ENCODE measurements at places on chromosomes 4 and X.
A peak's percentile ranks its signal among the peaks of the same experiment; 100 is the strongest.

GRCh38 chr4:145820407-145820806, 118.2 kb downstream of the ZNF827 start:
- DNase-seq, result no peak

- DNase-seq, result no peak
Observed at GRCh38 chrX:29518100-29518499, 697.3 kb upstream of the MAGEB2 start.

DNA sequence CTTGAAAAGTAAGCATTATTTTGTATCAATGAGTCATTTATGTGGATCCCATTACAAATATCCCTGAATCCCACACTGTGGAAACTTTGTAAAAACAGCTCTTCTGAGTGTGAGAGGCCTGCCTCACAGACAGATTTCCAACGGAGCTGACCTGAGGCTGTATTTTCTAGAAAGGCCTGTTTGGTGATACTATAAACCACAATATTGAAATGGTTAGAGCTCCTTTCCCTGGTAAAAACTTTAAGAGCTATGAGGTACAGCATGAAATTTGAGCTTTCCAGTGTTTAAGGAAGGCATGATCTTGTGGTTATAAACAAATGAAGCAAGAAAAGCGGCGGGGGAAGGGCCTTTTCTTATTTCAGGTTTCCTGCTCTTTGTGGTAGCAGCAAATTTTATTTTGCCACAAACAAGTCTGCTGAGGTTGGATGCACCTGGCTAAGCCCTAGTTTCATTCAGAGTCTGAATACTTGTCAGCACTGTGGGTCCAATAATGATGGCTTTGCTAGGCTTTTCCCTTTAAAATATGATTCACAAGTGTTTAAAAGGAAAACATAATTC, 86.8 kb upstream of the ETNPPL start:
- no peak for DNase-seq

DNA sequence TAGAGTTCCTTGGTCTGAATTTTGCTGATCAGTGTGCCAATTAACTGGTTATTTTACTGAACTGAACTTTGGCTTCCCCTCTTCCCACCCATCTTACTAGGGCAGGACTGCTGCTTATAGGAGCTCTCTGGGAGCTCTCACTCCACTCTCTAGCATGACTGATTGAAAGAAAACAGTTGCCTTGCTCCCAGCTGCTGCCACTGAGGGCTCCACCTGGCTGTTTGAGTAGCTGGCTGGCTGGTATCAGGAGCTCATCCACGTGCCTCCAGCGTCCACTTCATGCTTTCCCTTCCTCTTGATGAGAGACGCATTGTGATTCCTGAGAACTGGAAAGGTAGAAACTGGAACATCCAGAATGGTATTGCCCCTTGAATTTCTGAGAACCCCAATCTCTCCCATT, 73.0 kb upstream of the KLHL13 start:
- no peak for DNase-seq

GRCh38 chr4:177080388-177080787, 229.3 kb upstream of the NEIL3 start:
- no peak for DNase-seq

- no peak for DNase-seq
Observed at GRCh38 chrX:131302701-131303100, 13.6 kb upstream of the IGSF1 start.

DNA sequence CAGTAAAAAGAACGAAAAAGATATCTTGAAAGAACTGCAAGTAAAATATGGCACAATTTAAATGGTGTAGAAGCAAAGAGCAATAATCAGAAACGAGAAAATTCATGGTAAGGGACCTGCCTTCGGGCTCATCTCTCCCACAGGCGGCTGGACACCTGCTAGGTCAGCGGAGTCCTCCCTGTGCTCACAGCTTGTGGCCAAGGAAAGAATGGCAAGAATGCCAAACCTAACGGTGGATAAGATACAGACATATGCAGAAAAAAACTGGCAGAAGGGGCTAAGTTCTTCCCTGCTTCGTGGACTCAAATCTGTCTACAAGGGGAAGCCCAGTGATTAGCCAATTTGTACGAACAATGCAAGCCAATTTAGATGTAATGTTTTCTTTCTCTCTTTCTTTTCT, 152.1 kb upstream of the VCX start:
- no peak for DNase-seq

GRCh38 chr4:166165829-166166420, 292.9 kb downstream of the TLL1 start:
- DNase-seq, result no peak

DNA sequence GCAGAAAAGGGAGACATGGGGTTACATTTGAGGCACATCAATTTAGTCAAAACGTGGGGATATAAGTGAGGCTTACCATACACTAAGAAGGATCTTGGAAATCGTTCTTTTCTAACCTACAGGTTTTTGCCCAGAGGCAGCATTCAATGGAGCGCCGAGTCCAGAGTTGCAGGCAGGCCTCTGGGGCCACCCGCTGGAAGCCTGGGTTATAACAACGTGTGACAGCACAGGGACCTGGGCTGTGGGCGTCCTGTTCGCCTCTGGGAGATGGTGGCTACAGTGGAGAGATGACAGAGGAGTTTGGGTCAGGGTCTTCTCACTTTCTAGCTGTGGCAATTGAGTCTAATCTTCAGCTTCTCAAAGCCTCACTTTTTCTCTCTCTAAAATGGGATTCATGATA, 53.9 kb downstream of the ENPP6 start:
- no peak for DNase-seq

DNA sequence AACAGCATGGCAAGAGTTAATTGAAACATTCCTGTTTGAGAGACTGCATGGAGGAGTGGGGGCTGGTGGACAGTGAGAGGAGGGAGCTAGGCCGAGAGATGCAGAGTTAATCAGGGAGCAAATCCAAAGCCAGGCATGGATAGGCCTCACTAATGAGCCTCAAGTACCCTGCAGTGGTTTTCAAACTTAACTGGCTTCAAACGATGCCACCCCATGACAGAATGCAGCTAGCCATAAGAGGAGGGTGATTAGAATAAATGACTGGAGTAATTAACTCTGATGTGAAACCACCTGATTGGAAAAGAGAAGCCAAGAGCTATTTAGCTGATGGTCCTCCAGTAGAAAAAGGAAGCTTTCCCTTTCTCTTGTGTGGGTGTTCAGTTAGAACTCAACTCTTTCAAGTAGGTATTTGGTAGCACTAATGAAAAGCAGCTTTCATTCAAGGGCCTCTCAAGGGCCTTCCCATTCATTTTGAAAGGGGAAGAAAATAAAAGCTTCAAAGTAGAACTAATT, 215.4 kb upstream of the MAB21L2 start:
- DNase-seq, result no peak

GRCh38 chr4:1047106-1047975, 35.9 kb downstream of the FGFRL1 start:
- DNase-seq, result peak; percentile 76

DNA sequence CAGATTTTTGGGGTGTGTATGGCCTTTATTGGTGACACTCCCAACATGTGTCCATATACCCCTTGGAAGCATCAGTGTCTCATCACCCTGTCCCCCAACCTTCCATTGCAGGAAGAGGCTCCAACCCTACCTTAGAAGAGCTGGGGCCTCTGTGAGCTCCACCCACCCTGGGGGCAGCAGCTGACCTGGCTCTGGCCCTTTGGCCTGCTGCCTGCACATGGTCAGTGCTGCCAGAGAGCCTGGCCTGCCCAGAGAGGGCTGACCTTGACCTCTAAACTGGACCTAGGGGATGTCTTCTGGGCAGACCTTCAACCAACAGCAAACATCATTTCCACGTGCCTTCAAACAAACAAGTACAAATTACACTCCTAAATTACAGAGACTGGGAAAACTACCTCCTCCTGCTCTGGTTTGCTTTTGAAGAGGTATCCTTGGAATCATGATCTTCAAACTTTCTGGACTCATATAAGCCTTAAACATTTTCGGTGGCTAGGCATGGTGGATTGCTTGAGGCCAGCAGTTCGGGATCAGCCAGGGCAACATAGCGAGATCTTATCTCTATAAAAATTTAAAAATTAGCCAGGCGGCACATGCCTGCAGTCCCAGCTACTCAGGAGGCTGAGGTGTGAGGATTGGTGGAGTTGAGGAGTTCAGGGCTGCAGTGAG, 27.3 kb upstream of the KIAA0232 start:
- no peak for DNase-seq

DNA sequence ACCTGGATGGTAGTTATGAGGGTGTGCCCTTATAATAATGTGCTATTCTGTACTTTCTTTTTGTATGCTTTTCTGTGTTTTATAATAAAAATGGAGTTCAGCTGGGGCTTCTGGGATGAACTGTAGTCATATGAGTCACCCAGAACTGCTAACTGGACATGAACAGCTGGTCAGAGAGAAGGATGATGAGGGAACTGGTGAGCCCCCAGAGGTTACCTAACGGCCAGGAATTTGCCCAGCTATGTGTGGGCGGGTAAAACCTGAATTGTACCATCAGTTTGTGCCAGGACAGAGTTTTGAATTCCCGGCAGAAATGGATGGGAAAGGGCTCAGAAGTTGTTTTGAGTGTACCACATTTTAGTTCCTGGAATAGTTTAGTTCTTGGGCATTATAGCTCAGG, 138.0 kb upstream of the USP9X start:
- no peak for DNase-seq

- DNase-seq, result no peak
Observed at GRCh38 chr4:25500626-25501316, 123.7 kb downstream of the ANAPC4 start.

- no peak for DNase-seq
Observed at GRCh38 chr4:80027611-80028010, 45.4 kb downstream of the ANTXR2 start.

- peak; percentile 77 for DNase-seq
Observed at GRCh38 chr4:139556071-139556723, at the start of gene SETD7. Gene SETD7, minus strand, starts transcription at chr4:139556219. Its CDS starts 82 bp downstream, at chr4:139556137.

DNA sequence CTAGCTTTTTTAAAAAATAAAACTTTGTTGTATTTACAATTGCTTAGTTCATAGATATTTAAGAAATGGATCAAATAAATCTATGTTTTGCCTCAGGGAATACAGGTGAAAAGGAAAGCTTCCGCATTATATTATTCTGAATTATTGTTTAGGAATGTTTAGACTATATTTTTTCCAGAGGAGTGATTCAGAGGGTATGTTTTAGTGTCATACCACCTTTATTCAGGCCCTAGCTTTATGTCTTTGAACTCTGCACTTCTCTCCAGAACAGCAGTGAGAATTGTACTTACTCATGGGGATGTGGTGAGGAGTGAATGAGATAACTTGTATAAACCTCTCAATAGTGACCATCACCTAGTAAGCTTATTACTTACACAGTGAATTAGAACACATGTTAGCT, 14.0 kb downstream of the SLIT2 start:
- DNase-seq, result no peak

- DNase-seq, result no peak
Observed at GRCh38 chr4:38482696-38483095, 181.3 kb upstream of the KLF3 start.

DNA sequence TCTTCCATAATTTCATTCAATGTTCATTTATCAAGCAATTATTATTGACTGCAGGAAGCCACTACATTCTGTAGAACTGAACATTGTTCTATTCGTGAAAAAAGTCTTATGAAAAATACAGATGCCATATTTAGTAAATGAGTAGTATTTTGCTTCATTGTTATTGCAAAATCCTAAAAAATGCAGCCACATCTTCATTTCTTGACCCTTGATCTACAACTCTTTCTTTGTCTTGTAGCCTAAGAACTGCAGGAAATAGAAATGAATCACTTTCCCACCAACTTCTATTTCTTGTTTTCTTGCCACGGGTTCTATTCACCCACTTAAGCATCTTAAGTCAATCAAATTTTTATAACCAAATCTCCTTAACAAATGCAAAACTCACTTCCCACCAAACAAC, 63.3 kb downstream of the KCNIP4 start:
- no peak for DNase-seq

GRCh38 chr4:117847849-117848248, 186.4 kb upstream of the NDST3 start:
- no peak for DNase-seq

DNA sequence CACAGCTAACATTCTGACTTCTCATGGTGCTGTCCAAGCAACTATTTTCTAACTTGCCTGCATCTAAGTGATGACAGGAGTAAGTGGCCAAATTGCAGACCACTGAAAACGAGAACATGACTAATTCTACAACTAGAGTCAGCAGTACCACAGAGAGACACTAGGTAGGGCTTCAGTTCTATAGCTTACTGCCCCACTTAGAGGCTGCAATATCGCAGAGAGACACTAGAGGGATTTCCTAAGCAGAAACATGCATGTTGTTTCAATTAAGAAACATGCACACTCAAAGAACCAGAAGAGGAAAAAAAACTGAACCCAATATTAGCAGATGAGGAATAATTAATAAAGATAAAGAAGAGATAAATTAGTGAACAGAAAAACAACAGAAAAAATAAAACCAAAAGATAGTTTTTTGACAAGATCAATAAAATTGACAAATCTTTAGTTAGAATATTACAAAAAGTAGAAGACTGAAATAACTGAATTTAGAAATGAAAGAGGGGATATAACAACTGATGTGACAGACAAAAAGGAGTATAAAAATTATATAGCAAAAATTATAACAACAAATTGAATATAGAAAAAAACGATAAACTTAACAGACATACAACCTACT, 100.8 kb downstream of the SPIN4 start:
- no peak for DNase-seq

DNA sequence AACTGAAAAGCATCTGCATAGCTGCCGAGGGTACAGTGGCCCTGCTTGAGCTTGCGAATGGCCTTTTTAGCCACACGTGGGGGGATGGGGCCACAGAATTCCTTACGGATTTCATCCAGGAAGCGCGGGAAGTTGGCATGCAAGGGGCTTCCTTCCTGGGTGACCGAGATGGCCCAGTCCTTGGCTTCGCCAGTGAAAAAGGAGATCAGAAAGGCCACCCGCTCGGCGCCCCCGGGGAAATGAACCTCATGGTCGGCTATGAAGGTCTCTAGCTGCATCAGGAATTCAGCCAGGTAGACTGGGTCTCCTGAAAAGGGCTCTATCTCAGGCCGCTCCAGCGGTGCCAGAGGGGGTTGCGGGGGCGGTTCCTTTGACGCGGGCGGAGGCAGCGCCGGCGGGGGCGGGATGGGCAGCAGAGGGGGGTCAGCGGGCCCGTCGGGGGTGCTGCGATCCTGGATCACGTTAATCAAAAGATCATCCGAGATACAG, 909 bp downstream of the RTL5 start:
- DNase-seq, result no peak

- DNase-seq, result no peak
Observed at GRCh38 chrX:131729295-131729694, 185.4 kb downstream of the OR13H1 start.

DNA sequence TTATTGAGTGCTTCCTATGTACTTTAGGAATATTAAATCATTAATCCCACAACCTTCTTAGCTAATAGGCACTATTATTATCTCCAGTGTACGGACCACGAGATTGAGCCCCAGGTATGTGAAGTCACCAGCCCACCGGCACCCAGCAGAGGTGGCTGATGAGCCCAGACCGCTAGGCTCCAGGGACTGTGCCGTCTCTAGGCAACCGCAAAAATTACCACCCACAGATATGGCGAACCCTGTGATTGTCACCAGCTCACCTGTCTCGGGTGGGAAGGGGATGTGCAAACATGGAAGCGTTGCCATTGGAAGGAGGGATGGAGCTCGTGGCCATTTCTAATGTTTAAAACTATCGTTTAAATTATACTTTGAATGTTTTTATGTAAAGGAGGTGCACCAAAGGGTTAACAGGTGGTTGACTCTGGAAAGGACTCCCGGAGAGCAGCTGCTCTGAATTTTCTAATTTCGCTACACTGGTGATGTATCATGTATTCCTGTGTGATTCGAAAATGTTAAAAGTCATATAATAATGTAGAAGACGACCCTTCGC, 21.0 kb upstream of the JAKMIP1 start:
- DNase-seq, result no peak

All from tibial artery (tissue), 4 donors.